ENCODE measurements at places on chromosomes 16 and 17. TPM values are rescaled to one million over a fixed set of nuclear protein-coding genes. Genes with fewer than 3 reads are reported as not detected.

Gene TEKT1
- not detected for total RNA-seq

Gene SYT17
- total RNA-seq = 0.24 TPM

Gene KRTAP4-3
- total RNA-seq = not detected

Gene CD300LB
- total RNA-seq = not detected

Gene BMERB1
- total RNA-seq = 11.5 TPM

Gene MFAP4
- 60.9 TPM for total RNA-seq

Gene SDK2
- 0.63 TPM for total RNA-seq

Gene GAST
- total RNA-seq = not detected

Gene SLC9A5
- 3.6 TPM for total RNA-seq

Gene MYO15B
- total RNA-seq = 9.3 TPM

Gene SPNS3
- total RNA-seq = not detected

DNA sequence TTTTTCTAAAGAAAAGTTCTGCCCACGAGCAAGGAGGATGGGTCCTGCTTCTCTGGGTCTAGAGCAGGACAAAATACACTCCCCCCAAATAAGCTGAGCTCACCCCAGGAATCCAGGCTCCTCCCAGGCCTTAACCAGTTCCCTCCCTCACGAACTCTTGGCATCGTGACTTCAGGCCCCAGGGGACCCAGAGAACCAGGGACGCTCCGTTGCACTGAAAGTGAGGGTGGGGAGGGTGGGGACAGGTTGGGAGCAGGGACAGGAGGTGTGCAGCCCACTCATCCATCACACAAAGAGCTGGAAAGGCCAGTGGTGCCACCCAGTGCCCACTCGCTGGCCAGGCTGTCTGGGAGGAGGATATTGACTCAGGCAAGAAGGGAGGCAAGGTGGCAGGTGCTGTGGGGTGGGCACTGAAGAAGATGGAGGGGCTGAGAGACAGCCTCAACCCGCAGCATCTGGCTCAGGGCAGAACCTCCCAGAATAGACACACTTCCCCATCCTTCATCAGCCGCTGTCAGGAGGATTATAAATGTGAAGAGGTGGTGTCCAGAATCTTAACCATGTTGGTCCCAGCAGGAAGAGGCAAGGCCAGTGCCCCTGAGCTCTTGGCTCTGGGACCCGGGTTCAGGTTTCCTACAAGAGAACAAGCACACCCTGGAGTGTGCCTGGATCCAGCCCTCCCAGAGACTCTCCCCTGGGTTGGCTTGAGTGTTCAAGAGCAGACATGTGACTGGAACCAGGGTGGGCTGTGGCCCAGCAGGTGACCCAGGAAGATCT, 67.9 kb upstream of the RPL38 start:
- DNase-seq = no peak

GRCh38 chr16:65373097-65373496, 251.2 kb upstream of the CDH11 start:
- DNase-seq = no peak

- DNase-seq = no peak
These were observed 258.1 kb downstream of the FTO start for GRCh38 chr16:53962041-53962440.

DNA sequence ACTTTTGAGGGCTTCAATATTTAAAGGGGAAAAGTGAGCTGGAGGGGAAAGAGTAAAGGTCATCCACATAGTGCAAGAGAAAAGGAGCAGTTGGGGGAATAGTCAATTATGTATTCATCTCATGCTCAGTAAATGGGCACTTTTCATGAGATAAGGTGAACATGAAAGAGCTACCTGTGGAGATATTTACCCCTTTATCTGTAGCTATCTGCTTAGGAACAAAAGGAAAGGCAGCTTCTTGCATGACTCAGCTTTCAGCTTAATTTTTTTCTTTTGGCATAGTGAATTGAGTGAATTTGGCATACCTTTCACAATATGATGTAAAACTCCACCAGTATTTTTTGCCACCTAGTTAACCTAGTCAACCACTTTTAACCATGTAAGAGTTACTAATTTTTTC, 26.4 kb downstream of the CPD start:
- DNase-seq = no peak

DNA sequence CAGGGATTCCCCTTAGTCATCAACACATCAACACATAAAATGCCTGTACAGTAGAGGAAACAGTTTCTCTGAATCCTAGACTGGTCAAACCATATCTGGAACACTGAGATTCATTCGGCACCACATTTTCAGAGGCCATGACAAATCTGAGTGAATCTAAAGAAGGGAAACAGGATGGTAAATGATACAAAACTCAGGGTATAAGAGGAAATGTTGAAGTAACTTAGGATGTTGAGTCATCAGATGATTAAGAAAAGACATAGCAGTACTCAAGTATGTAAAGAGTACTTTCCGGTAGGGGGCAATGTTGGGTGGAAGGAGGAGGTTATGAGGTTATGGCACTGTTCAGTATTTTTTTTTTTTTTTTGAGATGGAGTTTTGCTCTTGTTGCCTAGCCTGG, 358.5 kb upstream of the PMFBP1 start:
- DNase-seq = peak; percentile 87

- no peak for DNase-seq
These were observed 23.3 kb upstream of the ALKBH5 start for GRCh38 chr17:18160128-18160856.

DNA sequence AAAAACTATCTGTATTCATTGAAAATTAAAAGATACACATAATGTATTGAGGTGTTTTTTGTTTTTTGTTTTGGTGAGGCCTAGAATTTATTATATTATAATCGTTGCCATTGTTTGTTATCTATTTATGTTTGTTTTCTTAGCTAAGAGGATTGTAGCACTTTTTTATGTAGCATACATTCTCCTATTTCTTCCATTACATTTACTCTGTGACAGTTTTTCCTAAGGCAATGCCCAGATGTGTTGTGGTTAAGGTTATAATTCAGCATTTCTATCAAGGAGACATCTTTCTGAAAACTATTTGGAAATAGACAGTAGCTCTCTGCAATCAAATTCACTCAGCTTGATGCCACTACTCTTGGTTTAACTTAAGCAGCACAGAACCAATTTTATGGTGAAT, 161.6 kb downstream of the PPM1E start:
- DNase-seq = no peak

- DNase-seq = no peak
These were observed 18.3 kb downstream of the MYBBP1A start for GRCh38 chr17:4536742-4537411.

DNA sequence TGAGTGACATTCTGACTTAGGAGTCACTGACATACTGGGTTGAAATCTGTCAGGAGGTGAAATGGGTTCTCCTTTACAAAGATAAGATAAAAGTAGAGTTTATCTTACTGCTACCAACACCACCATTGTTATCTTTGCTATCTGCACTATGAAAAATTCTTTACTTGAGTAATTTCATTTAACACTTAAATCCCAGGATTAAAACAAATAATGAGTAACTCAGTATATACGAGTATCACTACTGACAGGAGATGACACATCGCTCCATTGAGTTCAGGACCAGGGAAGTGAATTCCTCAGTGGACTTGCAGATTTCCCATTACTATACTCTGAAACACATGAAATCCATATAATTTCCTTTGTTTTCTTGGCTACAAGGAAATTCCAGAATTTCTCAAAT, 242.1 kb upstream of the NLRP1 start:
- DNase-seq = no peak

DNA sequence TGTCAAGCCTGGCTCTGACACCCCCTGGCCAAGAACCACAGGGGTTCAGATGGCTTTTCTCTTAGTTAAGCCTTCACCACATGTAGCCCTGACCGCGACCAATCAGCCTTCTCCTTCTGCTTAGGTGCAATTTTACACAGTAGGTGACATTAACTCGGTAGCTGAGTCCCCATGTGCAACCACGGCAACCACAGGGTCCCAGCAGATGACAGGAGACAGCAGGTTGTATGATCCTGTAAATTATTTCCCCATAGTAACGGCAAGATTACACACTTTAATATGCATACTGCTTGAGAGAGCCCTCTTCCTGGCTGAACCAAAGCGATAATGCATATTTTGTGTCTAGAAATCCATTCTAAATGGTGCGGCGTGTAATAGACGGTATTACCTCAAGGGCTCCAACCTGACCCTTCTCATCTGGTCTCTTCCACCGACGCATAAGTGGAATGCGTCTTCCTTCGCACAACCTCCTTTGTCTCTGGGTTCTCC, 458.7 kb upstream of the ZFHX3 start:
- no peak for DNase-seq

- DNase-seq = no peak
These were observed 721.0 kb upstream of the KIF2B start for GRCh38 chr17:53101706-53102105.

DNA sequence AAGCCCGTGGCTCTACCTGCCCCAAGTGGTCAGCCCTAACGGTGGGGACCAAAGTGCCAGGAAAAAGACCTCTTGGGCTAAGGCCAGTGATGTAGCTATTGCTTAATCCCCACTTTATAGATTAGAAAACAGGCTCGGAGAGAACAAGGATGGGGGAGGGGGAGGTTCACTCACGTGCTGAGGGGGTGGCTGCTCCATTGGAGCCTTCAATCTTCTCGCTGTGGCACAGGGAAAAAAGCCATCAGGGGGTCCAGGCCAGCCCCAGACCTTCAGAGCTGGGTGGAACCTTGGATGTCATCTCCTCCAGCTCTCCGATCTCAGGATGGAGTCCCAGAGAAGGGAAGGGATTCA, 45.9 kb downstream of the SRCIN1 start:
- no peak for DNase-seq

DNA sequence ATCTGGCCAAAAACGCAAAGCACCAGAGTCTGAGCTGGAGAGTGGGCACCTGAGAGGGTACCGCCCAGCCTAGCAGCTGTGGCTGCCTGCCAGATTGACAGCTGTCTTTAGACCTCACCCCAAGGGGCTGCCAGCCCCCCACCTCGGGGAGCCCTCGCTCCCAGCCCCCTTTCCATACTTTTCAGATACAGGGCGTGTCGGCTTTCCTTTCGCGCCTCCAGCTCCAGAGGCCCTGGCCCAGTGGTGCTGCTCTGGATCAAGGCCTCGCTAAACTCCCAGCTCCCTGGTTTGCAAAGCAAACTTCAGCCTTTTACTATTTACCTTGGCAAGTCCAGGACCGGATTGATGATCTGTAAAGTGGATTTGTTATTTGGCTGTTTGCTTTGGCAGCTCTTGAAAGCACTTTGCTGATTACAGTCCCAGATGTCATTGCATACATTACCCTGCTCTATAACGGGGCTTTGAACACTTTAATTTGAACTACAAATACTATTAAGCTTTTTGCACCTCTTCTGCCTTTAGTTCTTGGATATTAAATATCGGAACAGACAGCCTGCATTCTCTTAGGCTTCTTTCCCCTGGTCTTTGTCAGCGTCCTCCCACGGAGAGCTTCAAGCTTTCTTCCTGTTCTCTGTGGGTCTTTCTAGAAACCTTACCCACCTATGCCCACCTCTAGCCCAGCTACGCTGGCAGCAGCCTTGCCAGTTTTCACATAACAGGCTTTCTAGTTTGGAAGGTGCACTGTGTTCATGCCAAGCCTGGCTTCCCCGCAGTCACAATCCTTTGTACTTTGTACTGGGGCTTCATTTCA, 63.6 kb upstream of the TBX2 start:
- no peak for DNase-seq

DNA sequence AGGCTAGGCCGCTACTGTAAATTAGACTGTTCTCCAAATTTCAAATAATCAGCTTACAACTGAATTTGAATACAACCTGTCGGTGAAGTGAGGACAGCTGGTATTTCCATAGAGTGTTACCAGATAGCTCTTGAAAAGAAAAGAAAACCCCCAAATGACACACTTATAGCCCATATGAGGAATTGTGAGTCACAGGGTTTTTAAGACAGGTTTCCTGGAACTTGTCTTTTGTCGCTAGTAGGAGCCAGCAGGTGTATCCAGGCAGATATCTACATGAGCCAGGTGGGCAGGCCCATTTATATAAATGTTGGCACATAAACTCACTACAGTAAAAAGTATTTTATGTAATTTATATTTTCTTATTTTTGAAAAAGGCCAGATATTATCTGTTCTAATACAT, 24.0 kb downstream of the TNRC6A start:
- no peak for DNase-seq

- no peak for DNase-seq
These were observed 53.2 kb downstream of the MSI2 start for GRCh38 chr17:57309479-57309878.

GRCh38 chr17:28447396-28447760, 26.1 kb upstream of the SLC13A2 start:
- DNase-seq = no peak

- peak; percentile 70 for DNase-seq
These were observed 1.0 kb downstream of the EEF2K start for GRCh38 chr16:22206842-22207714.

- no peak for DNase-seq
These were observed 12.5 kb downstream of the GPRC5C start for GRCh38 chr17:74444406-74444805.

GRCh38 chr17:75047398-75048098, 523 bp downstream of the KCTD2 start:
- no peak for DNase-seq

GRCh38 chr16:30023586-30023985, 588 bp downstream of the C16orf92 start:
- no peak for DNase-seq

GRCh38 chr16:88697831-88698615, 8.2 kb downstream of the RNF166 start:
- no peak for DNase-seq

DNA sequence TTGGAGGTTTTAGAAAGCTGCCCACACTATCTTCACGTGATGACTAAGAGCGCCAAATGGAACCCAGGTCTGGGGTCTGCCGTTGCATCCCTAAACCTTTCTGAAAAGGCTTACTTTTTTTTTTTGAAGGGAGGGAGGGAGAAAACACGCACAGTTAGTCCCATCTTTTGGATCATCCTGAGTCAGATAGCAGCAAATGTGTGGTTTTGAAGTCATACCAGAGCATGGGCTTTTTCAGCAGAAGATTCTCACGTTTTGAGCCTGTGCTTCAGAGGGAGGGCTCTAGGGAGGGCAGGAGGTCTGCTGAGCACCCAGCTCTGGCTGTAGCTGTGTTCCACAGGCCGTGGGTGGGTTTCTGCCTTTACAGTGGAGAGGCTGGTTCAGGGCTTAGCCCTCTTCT, 194.7 kb downstream of the SNX29 start:
- no peak for DNase-seq

DNA sequence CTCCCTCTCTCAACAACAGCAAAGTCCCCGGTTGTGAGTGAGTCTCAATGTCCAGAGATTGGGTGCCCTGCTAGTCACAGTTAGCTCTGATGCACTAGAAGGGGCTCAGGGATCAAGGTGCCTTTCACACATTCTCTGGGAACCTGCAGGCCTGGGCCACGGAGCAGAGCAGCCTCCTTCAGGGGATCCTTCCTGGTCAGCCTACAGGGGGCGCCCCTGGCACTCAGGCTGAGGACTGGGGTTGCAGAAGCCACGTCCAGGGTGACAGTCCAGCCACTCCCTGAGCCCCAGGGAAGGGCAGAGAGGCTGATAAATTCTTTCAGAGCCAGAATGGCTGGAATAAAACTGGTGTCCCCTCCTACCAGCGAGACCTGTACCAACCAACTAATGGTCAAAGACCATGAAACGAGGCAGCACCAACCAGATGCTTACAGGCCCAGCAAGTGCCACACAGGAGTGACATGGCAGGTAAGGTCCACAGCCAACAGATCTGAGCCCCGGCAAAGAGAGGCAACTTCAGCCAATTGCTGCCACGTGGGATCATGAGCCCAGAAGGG, 43.5 kb downstream of the ST3GAL2 start:
- peak; percentile 33 for DNase-seq
